Heart left ventricle (tissue), 16 donors: ENCODE measurements at places on chromosomes 4 and X. TPM values are rescaled to one million over a fixed set of nuclear protein-coding genes. Genes with fewer than 3 reads are reported as not detected.

The SMIM10L2A gene
- total RNA-seq: 0.53 TPM

The SLC2A9 gene
- 15.1 TPM for total RNA-seq

The TLR8 gene
- 0.19 TPM for total RNA-seq

The SHISA3 gene
- total RNA-seq: 16.4 TPM

The OPN1MW3 gene
- not detected for total RNA-seq

The HHIP gene
- total RNA-seq: not detected

The AGTR2 gene
- total RNA-seq: not detected
